Adrenal gland (tissue), 19 donors: ENCODE measurements at places on chromosomes 3 and 15.

DNA sequence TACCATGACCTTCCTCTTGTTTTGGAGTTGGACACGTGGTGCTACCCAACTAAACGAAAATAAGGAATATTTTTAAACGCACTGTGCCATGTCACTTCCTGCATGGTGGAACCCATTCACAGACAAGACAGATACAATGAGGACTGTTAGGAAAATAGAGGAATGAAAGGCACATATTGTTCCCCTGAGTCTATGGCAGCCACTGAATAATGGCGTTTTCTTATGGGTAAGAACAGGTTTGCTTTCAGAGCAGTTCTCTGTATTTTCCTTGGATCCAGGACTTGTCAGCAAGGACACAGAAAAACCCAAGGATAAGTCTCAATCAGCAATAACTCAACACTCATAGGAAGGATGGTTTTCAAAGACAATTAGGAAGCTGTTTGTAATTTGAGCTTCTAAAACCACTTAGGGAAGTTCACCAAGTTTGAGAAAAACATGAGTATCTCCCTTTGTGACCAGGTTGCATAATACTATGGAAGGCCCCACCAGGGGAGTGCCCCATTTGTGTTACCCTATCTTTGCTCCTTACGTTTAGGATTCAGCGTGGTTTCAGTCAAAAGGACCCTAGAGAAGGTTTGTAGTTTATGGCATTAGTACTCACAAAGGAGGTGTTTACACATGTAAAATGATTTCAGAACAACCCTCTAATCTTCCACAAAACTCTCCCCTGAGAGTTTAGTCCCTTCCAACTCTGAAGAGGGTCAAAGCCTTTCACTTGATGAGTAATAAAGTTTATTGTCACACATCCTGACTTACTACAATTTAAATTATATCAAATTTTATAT lies 487.2 kb upstream of the ATP11B start:
- no peaks in the 10 kb centered on the region for H3K4me1 ChIP-seq
- H3K27ac ChIP-seq: no peak overlapping the region
- H3K36me3 ChIP-seq: no peaks in the 10 kb centered on the region
- no peak for DNase-seq
- H3K4me3 ChIP-seq: no peak overlapping the region
- H3K27me3 ChIP-seq: no peaks in the 10 kb centered on the region

GRCh38 chr3:33113772-33114621 lies at the start of gene CRTAP:
Gene CRTAP, plus strand, starts transcription at chr3:33114014. Its CDS starts 64 bp downstream, at chr3:33114078.
- DNase-seq: peak; percentile 98
- H3K27ac ChIP-seq: peak within 1 kb of the TSS; percentile 99
- H3K27me3 ChIP-seq: no peaks in the 10 kb centered on the region
- no peaks in the 10 kb centered on the region for H3K36me3 ChIP-seq

DNA sequence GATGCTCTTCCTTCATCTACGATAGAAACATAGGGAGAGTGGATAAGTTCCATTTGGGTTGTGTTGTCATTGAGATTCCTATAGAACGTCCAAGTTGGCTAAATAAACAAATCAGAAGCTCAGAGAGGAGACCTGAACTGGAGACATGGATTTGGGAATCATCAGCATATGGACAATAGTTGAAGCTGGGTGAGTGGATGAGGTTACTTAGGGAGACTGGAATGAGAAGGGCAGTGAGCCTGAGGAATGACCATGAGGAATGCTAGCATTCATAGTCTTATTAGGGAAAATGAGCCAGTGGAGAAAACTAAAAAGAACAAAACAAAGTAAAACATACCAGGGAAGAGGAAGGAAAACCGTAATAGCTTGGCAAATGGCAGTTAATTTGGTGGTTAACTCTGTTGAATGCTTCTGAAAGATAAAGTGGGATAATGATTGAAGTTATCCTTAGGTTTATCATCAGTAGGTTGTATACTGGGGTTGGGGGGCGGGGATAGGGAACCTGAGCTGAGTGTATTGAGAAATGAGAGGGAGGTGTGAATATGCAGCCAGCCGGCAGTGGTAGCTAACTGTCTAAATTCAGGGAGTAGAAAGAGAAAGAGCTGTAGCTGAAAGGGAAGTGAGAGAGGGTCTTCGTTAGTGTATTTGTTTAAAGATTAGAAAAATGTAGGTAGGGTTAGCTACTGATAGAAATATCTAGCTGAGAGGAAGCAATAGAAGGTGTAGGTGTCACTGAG lies 74.6 kb downstream of the ARHGEF26 start:
- H3K4me1 ChIP-seq: no peaks in the 10 kb centered on the region
- DNase-seq: no peak
- H3K4me3 ChIP-seq: no peak overlapping the region
- peaks cover 3% of the 10 kb centered on the region for H3K36me3 ChIP-seq

GRCh38 chr3:20141316-20141715 lies 44.7 kb downstream of the SGO1 start:
- no peak overlapping the region for H3K4me3 ChIP-seq
- no peaks in the 10 kb centered on the region for H3K27me3 ChIP-seq
- no peaks in the 10 kb centered on the region for H3K4me1 ChIP-seq
- H3K36me3 ChIP-seq: peaks cover 4% of the 10 kb centered on the region

- no peak for DNase-seq
- H3K27me3 ChIP-seq: no peaks in the 10 kb centered on the region
- H3K4me3 ChIP-seq: no peak overlapping the region
- no peaks in the 10 kb centered on the region for H3K36me3 ChIP-seq
- no peak overlapping the region for H3K27ac ChIP-seq
- H3K4me1 ChIP-seq: peaks cover 11% of the 10 kb centered on the region
Observed at GRCh38 chr15:41881550-41881919, 12.3 kb downstream of the SPTBN5 start.

GRCh38 chr15:27776501-27776900 lies 322.6 kb downstream of the OCA2 start:
- no peak overlapping the region for H3K4me3 ChIP-seq
- no peaks in the 10 kb centered on the region for H3K4me1 ChIP-seq
- no peaks in the 10 kb centered on the region for H3K36me3 ChIP-seq
- no peaks in the 10 kb centered on the region for H3K27me3 ChIP-seq

DNA sequence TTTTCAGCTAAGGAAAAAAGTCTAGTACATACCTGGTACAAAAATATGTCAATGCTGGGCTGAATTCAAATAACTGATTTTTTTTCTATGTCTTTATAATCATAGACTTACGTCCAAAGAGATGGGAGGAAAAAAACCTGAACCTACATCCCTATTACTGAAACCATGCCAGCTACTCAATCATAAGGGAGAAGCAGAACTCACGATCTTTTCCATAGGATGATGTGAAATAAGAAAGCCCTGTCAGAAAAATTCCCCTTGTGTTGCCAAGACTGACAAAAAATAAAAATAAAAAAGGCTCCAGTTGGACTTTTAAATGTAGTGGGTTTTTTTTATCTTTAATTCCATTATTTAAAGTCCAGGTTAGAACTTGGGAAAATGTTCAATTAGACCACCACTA lies 3.3 kb downstream of the MSL2 start:
- no peaks in the 10 kb centered on the region for H3K36me3 ChIP-seq
- peak overlapping the region; percentile 100 for H3K27ac ChIP-seq
- no peaks in the 10 kb centered on the region for H3K27me3 ChIP-seq
- peak overlapping the region; percentile 81 for H3K4me3 ChIP-seq
- H3K4me1 ChIP-seq: peaks cover 43% of the 10 kb centered on the region

DNA sequence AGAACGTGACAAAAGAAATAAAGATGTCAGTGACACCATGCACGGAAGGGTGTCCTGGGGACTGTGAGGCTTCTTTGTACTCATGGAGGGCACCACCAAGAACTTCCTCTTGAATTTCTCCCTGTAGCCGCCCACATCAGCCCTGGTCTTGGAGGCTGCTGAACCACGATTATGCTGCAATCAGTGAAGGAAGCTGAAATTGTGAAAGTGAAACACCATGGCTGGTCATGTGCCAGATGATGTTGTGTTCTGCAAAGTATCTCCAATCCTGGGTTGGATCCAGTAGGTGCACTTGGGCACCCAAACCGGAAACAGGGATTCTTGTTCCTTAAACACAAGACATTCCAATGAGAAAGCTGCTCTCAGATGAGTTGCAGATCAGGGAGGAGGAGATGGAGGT lies 104.4 kb upstream of the GOLGA6L6 start:
- H3K27ac ChIP-seq: no peak overlapping the region
- no peaks in the 10 kb centered on the region for H3K36me3 ChIP-seq
- H3K4me1 ChIP-seq: no peaks in the 10 kb centered on the region
- no peak for DNase-seq

DNA sequence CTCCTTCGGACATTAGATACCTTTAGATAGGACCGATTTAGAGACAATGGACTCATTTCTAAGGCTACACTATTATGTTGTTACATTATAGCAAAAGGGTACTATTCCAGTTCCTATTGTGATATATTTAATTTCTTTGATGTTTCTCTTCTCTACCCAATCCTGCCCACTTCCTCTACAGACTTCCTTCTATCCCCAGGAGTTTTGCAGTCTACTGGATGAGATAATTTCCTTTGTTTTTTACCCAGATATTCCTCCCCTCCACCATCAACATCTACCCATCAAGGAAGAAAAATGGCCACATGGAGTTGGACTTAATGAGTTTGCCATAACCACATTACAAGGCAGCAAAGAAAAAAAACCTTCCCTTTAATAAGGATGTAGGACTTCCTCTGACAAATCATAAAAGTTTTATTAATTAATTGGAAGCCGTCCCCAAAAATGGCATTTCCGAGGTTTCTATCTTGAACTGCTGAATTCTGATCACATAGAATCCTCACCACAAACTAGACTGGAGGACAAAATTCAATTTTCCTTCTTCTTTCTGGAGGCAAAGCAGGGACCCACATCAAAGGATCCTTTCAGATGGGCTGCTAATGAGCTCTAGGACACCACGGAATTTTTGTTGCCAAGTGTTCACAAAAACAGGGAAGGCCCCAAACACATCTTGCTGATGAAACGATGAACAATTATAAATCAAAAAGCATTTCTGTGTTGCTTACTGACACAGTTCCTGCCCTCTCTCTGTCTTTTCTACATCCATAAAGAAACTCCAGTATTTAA lies 33.4 kb downstream of the FRMD4B start:
- peaks cover 5% of the 10 kb centered on the region for H3K4me1 ChIP-seq
- no peak for DNase-seq
- no peaks in the 10 kb centered on the region for H3K36me3 ChIP-seq
- no peak overlapping the region for H3K4me3 ChIP-seq
- no peaks in the 10 kb centered on the region for H3K27me3 ChIP-seq

GRCh38 chr3:171976526-171976925 lies 62.9 kb upstream of the FNDC3B start:
- H3K4me1 ChIP-seq: no peaks in the 10 kb centered on the region
- no peak overlapping the region for H3K27ac ChIP-seq
- no peak overlapping the region for H3K4me3 ChIP-seq
- H3K36me3 ChIP-seq: no peaks in the 10 kb centered on the region
- H3K27me3 ChIP-seq: no peaks in the 10 kb centered on the region

DNA sequence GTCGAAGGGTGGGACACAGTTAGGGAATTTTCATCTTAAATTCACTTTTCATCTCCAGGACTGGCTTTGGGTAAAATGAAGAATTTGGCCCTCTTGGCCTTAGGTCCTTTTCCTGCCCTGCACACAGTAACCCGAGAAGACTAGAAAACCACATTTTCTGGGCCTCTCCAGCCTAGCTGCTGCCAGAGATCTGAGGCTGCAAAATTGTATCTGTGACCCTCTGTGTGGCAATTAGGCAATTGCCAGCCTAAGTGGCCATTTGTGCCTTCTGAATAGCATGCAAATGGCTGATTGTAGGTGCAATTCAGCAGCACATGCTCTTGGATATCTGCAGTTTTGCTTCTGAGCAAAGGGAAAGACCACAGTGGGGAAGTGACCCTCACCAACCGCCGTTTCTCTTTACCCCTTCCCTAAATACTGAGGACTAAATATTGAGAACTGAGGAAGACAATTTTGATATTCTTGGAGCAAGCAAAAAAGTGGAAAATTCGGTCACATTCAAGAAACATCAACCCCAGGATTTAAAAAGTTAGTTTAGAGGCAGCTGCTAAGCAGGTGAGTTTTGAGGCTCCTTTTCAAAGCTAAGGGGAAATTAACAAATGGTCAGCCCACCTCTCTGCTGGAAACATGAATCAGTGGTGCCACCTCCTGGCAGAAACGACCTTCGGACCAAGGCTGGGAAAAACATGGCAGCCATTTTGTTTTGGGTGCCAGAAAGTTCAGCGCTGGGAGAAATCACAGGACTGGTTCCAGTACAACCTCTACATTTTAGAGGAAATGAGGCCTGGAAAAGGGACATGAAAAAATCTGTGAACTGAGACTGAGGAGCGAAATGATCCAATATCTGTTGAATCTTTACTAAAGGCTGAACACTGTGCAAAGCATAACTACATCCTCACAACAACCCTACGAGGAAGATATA lies 56.6 kb upstream of the PRTG start:
- H3K27ac ChIP-seq: no peak overlapping the region
- no peaks in the 10 kb centered on the region for H3K36me3 ChIP-seq
- no peaks in the 10 kb centered on the region for H3K4me1 ChIP-seq
- DNase-seq: peak; percentile 47
- H3K4me3 ChIP-seq: no peak overlapping the region

GRCh38 chr15:70245932-70246622 lies 148.4 kb upstream of the TLE3 start:
- H3K4me1 ChIP-seq: no peaks in the 10 kb centered on the region
- H3K27ac ChIP-seq: no peak overlapping the region
- DNase-seq: no peak
- no peak overlapping the region for H3K4me3 ChIP-seq

DNA sequence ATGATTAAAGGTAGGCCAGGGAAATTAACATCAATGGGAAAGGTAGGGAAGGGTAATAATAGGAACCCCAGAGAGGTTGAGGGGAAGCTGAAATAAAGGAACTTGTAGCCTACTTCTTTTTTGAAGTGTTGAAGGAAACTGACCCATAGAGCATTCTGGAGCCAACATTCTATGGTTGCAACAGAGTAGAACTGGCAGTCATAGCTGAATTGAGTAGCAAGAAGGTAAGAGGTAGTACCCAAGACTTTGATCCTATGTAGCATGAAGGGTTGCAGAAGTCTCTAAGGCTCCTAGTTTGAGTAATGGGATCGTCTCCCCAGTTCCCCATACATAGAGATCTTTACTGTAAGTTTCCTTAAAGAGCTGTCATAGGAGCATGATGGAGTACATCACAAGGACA lies 7.4 kb upstream of the ZNF774 start:
- peaks cover 18% of the 10 kb centered on the region for H3K4me1 ChIP-seq
- DNase-seq: no peak
- H3K27me3 ChIP-seq: no peaks in the 10 kb centered on the region
- no peak overlapping the region for H3K27ac ChIP-seq
- no peaks in the 10 kb centered on the region for H3K36me3 ChIP-seq

DNA sequence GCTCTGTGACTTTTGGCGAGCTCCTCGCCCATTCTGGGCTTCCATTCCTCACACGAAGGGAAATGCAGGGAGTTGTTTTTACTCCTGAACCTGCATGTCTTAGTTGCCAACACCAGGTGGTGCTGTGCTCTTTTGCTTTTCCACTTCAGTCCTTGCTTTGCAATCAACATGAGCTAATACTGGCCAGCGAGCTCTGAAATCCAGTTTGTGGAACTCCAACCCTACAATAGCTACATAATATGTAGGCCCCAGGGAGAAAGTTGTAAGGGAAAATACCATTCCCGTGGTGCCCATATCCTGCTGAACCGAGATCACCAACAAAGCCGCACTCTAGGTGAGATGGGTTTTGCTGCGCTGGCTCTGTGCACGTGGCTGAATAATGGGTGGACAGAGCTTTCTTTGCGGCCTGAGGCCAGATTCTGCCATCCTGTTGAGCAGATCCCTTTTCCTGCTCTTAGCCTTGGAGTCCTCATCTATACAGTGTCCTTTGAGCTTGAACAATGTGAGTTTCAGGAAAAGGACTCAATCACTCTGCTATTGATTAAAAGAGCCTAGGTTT lies 25.0 kb downstream of the LSM3 start:
- no peaks in the 10 kb centered on the region for H3K36me3 ChIP-seq
- H3K4me3 ChIP-seq: no peak overlapping the region
- H3K27me3 ChIP-seq: no peaks in the 10 kb centered on the region
- peak; percentile 90 for DNase-seq

GRCh38 chr15:73333001-73333400 lies 35.8 kb downstream of the HCN4 start:
- H3K27me3 ChIP-seq: no peaks in the 10 kb centered on the region
- no peaks in the 10 kb centered on the region for H3K36me3 ChIP-seq
- no peak for DNase-seq
